ENCODE measurements at places on chromosomes 6 and 20. TPM values are rescaled to one million over a fixed set of nuclear protein-coding genes. Genes with fewer than 3 reads are reported as not detected.

Gene BMP7
- polyA plus RNA-seq: 178 TPM

Gene SLC35D3
- polyA plus RNA-seq: 3.8 TPM

Gene HLA-DQA2
- polyA plus RNA-seq: not detected

Gene SOBP
- 27.5 TPM for polyA plus RNA-seq

Gene MCCD1
- polyA plus RNA-seq: not detected

Gene SRMS
- not detected for polyA plus RNA-seq

Gene TDP2
- 68.7 TPM for polyA plus RNA-seq

GRCh38 chr6:53492860-53493634 lies 51.9 kb downstream of the GCLC start:
- H3K4me3 ChIP-seq: no peak overlapping the region
- H3K27me3 ChIP-seq: no peaks in the 10 kb centered on the region
- peaks cover 4% of the 10 kb centered on the region for H3K36me3 ChIP-seq
- DNase-seq: peak; percentile 65
- H3K4me1 ChIP-seq: no peaks in the 10 kb centered on the region

DNA sequence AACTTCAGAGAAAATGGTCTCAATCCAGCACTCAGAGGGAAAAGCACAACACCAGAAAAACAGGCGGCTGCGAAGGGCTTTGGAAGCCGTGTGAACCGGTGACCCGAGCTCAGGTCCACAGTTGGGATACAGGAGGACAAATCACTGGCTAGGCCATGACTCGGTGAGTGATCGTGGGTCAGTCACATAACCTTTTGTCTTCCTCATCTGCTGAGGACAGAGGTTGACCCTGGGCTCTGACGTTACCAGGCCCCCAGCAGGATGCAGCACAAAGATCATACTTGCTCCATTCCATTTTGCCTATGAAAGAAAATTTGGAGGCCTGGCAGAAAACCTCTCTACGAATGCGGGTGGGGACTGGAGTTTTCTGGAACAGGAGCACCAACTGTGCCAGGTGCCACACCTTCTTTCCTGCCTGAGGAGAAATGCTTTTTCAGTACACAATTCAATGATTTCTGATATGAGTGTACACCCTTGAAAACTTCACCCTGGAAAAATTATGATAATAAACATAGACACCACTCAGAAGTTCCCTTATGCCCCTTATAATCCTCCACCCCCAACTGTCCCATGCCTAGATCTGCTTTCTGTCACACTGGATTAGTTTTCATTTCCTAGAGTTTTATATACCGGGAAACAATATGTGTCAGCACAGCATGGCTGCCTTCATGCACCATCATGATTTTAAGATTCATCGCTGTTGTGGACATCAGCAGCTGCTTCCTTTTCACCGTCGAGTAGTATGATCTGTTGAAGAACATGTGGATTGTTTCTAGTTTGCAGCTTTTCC lies 85.3 kb upstream of the RALGAPA2 start:
- no peaks in the 10 kb centered on the region for H3K4me1 ChIP-seq
- DNase-seq: no peak
- no peaks in the 10 kb centered on the region for H3K36me3 ChIP-seq

GRCh38 chr6:113392551-113393055 lies 464.5 kb upstream of the MARCKS start:
- no peaks in the 10 kb centered on the region for H3K27me3 ChIP-seq
- no peaks in the 10 kb centered on the region for H3K36me3 ChIP-seq
- no peak overlapping the region for H3K27ac ChIP-seq
- peaks cover 19% of the 10 kb centered on the region for H3K4me1 ChIP-seq
- no peak for DNase-seq

- H3K36me3 ChIP-seq: peaks cover 3% of the 10 kb centered on the region
- no peak overlapping the region for H3K4me3 ChIP-seq
- DNase-seq: no peak
- H3K27ac ChIP-seq: no peak overlapping the region
- H3K27me3 ChIP-seq: no peaks in the 10 kb centered on the region
- peaks cover under 1% of the 10 kb centered on the region for H3K4me1 ChIP-seq
Measured at GRCh38 chr6:83958241-83958685, 75.3 kb upstream of the MRAP2 start.

DNA sequence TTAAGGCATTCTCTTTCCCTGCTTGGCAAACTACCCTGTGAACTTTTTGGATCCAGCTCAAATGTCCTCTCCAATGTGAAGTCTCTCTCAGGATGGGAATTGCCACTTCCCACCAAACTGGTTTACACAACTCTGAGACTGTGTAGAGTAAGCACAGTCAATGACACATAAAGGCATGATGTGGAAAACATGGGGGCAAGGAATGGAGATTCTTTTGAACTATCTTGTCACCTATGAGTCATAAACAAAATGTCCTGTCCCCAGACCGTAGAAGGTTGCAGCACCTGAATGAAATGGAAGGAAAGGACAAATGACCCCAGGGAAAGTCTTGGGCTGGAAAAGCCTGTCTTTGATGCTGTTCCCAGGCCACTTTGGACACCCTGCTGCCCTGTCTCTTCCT lies 11.0 kb upstream of the KIF13A start:
- no peak overlapping the region for H3K4me3 ChIP-seq
- no peaks in the 10 kb centered on the region for H3K36me3 ChIP-seq
- H3K27me3 ChIP-seq: no peaks in the 10 kb centered on the region
- no peak for DNase-seq
- H3K4me1 ChIP-seq: no peaks in the 10 kb centered on the region

DNA sequence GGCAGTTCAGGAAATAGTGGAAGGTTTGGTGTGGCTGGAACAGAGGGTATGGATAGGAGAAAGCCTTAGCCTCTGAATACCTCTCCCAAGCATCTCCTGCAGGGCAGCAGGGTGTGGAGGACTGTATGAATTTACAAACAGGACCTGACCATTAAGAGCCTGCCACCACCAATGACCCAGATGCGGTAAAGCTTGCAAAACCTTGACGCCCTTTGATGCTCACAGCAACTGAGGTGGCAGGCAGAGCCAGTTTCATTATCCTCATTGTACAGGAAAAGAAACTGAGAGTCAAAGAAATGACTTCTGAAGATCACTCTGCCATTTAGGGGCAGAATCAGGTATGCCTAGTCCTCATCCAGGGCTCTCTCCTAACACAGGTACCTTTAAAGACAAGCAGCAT lies 2.4 kb downstream of the HM13 start:
- no peaks in the 10 kb centered on the region for H3K36me3 ChIP-seq
- DNase-seq: no peak
- H3K27ac ChIP-seq: no peak overlapping the region

GRCh38 chr6:154561750-154562149 lies 51.3 kb upstream of the CNKSR3 start:
- no peak for DNase-seq
- no peaks in the 10 kb centered on the region for H3K4me1 ChIP-seq
- no peaks in the 10 kb centered on the region for H3K36me3 ChIP-seq

- no peak overlapping the region for H3K4me3 ChIP-seq
- no peak overlapping the region for H3K27ac ChIP-seq
- peaks cover 2% of the 10 kb centered on the region for H3K4me1 ChIP-seq
- H3K27me3 ChIP-seq: no peaks in the 10 kb centered on the region
Measured at GRCh38 chr6:16959789-16960188, 142.1 kb upstream of the STMND1 start.

DNA sequence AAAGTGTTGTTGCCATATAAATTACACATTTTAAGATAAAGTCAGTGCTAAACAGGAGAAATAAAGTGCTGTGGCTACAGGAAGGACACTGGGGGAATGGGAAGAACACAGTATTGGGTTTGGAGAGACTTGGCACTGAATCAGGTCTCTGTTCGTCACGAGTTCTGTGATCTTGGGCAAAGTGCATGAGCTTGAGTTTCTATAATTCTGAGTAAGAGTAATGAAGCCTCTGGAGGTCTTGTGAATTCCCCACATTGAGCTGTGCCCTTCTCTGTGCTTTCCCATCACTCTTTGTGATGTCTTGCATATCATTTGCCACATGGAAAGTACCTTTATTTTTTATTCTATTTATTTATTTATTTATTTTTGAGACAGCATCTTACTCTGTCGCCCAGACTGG lies 16.8 kb upstream of the EEF1A1 start:
- no peaks in the 10 kb centered on the region for H3K4me1 ChIP-seq
- H3K27ac ChIP-seq: no peak overlapping the region
- H3K4me3 ChIP-seq: no peak overlapping the region

- H3K36me3 ChIP-seq: no peaks in the 10 kb centered on the region
- peak overlapping the region; percentile 73 for H3K27ac ChIP-seq
- no peak overlapping the region for H3K4me3 ChIP-seq
- H3K4me1 ChIP-seq: peaks cover 42% of the 10 kb centered on the region
- DNase-seq: peak; percentile 15
- H3K27me3 ChIP-seq: no peaks in the 10 kb centered on the region
Measured at GRCh38 chr20:53866794-53867740, 203.3 kb downstream of the BCAS1 start.

- no peaks in the 10 kb centered on the region for H3K27me3 ChIP-seq
- DNase-seq: no peak
- peaks cover 7% of the 10 kb centered on the region for H3K4me1 ChIP-seq
- H3K4me3 ChIP-seq: no peak overlapping the region
Measured at GRCh38 chr6:118122161-118122725, 215.2 kb downstream of the SLC35F1 start.

- no peaks in the 10 kb centered on the region for H3K27me3 ChIP-seq
- DNase-seq: no peak
- H3K4me1 ChIP-seq: no peaks in the 10 kb centered on the region
- no peak overlapping the region for H3K27ac ChIP-seq
- H3K4me3 ChIP-seq: no peak overlapping the region
Measured at GRCh38 chr6:12361042-12361765, 71.0 kb downstream of the EDN1 start.

- peak overlapping the region; percentile 77 for H3K27ac ChIP-seq
- no peak overlapping the region for H3K4me3 ChIP-seq
- peaks cover 33% of the 10 kb centered on the region for H3K4me1 ChIP-seq
- H3K27me3 ChIP-seq: no peaks in the 10 kb centered on the region
- DNase-seq: peak; percentile 33
Measured at GRCh38 chr6:75430631-75431325, 62.8 kb downstream of the FILIP1 start.

DNA sequence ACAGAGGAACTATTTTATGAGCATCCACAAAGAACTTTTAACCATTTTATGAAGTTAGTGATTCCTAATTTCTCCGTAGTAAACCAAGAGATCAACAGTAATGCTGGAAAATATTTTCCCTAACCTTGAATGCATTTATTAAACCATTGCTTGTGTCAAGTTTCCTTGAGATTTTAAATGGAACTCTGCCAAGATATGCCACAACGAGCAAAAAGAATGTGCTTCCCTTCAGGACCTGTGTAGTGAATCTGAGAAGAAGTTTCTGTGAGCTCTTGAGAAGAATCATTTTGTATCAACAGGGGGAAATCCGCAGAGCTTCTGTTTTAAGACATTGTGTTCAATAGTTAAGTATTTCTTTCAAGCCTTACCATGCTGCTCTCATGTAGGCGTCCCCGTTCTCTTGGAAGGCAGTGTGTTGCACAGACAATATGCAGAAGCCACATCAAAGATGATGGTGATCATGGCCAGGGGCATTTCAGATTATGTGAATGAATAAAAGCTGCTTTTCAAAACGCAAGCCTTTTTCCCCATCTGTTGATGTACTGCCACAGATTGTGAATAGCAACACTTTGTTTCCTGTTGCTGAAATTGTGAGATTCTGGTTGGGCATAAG lies 439.8 kb downstream of the BMP2 start:
- peak; percentile 15 for DNase-seq
- H3K27ac ChIP-seq: no peak overlapping the region
- no peaks in the 10 kb centered on the region for H3K27me3 ChIP-seq
- no peak overlapping the region for H3K4me3 ChIP-seq

GRCh38 chr20:14113416-14113815 lies 118.1 kb downstream of the MACROD2 start:
- no peaks in the 10 kb centered on the region for H3K27me3 ChIP-seq
- H3K27ac ChIP-seq: no peak overlapping the region
- H3K4me1 ChIP-seq: no peaks in the 10 kb centered on the region
- no peak overlapping the region for H3K4me3 ChIP-seq
- no peak for DNase-seq
- no peaks in the 10 kb centered on the region for H3K36me3 ChIP-seq

DNA sequence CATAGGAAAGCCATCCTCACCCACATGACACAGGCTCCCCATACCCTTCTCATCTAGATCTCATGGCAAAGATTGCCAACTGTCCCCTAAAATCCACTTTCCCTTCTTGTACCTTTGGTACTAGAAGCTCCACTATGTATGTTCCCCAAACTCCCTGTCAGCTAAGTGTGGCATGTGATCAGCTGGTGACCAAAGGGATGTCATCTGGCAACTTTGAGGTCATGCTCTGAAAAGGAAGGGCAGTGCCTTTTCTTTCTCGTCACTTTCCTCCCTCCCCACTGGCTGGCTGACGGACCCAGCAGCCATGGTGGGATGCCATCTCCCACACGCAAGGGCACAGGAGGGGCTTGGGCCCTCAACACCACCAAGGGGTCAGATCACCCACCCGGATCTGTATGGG lies 23.8 kb upstream of the TAF8 start:
- H3K36me3 ChIP-seq: no peaks in the 10 kb centered on the region
- H3K4me1 ChIP-seq: peaks cover 11% of the 10 kb centered on the region
- DNase-seq: no peak
- H3K27ac ChIP-seq: no peak overlapping the region

DNA sequence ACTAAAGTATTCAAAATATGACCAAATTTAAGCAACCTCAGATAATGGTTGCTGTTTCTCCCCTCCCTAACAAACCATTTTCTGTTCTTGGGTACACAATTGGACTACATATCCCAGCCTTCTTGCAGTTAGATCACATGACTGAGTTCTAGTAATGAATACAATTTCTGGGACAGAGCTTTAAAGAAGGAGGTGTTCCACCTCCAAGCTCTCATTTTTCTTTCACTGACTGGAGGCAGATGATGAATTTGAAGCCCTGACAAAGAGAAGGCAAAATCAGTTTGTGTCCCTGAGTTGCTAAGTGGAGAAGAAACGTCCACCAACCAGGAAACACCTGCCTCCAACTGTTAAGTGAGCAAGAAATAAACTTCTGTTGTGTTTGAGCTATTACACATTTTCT lies 117.2 kb downstream of the LCA5 start:
- no peak overlapping the region for H3K4me3 ChIP-seq
- H3K27ac ChIP-seq: no peak overlapping the region
- DNase-seq: no peak

DNA sequence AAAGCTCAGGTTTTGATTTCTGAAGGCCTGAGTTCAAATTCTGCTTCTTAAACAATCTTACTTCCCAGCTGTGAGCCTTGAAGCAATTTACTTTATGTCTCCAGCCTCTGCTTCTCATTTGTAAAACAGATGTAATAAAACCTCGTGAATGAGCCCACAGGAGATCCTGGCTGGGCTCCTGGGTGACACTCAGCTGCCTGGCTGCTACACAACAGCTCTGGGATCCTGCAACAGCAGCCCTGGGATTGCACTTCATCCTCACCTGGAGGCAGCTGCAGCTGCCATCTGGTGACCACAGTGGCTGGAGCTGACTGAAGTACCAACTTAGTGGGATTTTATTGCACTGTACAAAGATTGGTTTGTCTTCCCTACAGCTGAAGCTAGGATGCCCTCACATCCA lies 98.6 kb downstream of the NDUFAF5 start:
- no peak for DNase-seq
- no peak overlapping the region for H3K4me3 ChIP-seq
- no peaks in the 10 kb centered on the region for H3K27me3 ChIP-seq

GRCh38 chr6:14128746-14129145 lies 11.2 kb downstream of the CD83 start:
- DNase-seq: no peak
- no peak overlapping the region for H3K27ac ChIP-seq
- no peaks in the 10 kb centered on the region for H3K27me3 ChIP-seq
- no peak overlapping the region for H3K4me3 ChIP-seq
- H3K36me3 ChIP-seq: no peaks in the 10 kb centered on the region
- H3K4me1 ChIP-seq: no peaks in the 10 kb centered on the region

Measured in cardiac muscle cell (in vitro differentiated cells and primary cell).